Activated T-cell treated with anti-CD3 and anti-CD28 coated beads, Interleukin-2, amount 50 U/mL, for 72 hours (primary cell): ENCODE measurements at places on chromosomes 6 and 20. TPM values are rescaled to one million over a fixed set of nuclear protein-coding genes. Genes with fewer than 3 reads are reported as not detected.

DNA sequence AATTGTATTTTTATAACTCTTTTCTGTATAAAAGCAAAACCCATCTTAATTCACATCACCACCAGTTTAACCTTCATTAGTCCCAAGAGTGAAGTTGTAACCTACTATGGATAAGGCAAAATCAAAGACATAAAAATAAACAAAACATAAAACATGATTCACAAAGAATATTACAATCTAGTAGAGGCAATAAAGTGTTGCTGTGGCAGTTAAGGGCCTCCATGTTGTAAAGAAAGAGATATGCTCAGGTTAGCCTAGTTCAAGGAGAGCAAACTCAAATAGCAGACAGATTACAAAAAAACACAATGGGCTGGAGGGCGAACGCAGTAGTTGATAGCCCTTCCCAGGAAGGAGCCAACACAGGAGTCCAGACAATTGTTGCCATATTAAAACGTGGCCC, 13.4 kb downstream of the LGSN start:
- no peak for DNase-seq

DNA sequence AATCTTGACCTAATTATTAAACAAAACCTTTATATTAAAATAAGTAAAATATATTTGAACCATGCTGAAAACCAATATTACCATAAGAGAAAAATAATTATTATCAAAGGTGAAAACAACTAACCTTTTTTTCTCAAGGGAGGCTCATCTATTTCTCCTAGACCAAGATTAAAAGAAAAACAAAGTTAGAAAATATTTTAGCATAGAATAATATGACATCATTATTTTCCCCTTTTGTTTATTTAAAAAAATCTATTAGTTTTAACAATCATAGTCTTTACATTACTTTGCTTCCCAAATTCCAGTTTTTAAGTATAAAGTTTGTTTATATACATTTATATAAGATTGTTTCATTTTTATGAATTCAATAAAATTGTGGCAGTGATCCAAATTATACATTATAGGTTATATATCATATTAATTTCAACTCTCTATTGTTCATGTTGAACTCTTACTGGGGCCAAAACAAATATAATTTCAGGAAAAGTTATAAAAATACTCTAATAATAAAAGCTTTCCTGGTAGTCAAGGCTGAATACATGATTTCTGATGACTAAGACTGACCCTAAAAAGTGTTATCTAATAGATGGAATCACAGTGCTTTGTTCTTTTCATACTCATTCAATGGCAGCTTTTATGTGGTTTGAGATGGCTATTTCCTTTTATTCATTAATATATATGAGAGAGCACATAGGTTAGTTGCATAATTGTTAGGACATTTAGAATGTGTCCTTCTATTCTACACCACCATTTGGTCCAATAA, 89.4 kb downstream of the TRDN start:
- no peak for DNase-seq

DNA sequence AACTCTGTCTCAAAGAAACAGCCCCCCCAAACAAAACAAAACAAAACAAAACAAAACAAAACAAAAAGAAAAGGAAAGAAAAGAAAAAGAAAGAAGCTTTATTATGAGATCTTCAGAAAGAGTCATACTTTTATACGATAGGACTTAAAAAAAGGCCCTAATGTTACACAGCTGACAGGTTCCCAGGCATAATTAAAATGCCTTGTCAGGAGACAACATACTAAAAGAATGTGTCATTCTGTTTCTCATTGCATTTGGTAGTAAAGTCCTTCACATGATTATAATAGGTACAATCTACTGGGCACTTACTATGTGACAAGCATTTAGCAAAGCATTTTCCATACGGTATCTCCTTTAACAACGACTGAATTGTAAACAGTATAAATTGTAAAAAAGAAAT, 36.4 kb upstream of the RPN2 start:
- DNase-seq: no peak

DNA sequence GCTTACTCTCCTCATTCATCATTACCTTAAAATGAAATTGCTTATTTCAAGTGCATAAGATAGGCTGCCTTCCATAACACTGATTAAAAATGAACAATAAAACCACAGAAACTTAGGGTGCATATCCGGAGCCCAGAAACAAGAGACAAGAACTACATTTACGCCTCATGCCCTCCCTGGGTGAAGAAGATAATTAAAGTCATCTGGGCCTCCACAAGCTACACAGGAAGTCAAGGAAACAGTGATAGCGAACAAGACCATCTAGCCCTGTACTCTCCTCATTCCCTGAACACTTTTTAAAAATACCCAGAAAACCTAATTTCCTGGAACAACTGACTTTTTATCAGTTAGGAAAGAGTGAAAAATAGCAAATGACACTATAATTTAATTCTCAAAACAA, 6.3 kb downstream of the SOD2 start:
- no peak for DNase-seq

GRCh38 chr6:132041706-132042105, 90.5 kb upstream of the CCN2 start:
- no peak for DNase-seq

- no peak for DNase-seq
Observed at GRCh38 chr6:79984261-79984660, 20.2 kb upstream of the TTK start.

DNA sequence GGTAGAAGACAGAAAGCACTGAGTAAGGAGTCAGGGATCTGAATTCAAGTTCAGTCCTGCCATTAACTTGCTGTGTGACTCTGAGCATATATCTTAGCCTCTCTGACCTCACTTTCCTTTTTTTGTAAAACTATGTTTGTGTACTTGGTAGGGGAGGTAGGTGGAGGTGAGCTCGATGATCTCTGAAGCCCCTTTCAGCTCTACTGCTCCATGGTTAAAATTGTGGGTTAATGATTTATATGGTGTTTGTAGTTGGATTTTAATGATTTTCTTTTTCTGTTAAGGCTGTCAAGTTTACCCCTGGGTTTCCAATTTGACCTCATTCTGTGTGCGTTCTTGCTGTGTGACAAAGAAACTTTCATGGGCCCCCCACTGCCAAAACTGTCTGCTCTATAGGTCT, 124.1 kb downstream of the CD164 start:
- no peak for DNase-seq

GRCh38 chr6:149545258-149545753, 537 bp downstream of the PPIL4 start:
- peak; percentile 54 for DNase-seq

- no peak for DNase-seq
Observed at GRCh38 chr6:86969573-86969972, 32.2 kb downstream of the HTR1E start.

- DNase-seq: no peak
Observed at GRCh38 chr6:47512872-47513271, 35.3 kb downstream of the CD2AP start.

DNA sequence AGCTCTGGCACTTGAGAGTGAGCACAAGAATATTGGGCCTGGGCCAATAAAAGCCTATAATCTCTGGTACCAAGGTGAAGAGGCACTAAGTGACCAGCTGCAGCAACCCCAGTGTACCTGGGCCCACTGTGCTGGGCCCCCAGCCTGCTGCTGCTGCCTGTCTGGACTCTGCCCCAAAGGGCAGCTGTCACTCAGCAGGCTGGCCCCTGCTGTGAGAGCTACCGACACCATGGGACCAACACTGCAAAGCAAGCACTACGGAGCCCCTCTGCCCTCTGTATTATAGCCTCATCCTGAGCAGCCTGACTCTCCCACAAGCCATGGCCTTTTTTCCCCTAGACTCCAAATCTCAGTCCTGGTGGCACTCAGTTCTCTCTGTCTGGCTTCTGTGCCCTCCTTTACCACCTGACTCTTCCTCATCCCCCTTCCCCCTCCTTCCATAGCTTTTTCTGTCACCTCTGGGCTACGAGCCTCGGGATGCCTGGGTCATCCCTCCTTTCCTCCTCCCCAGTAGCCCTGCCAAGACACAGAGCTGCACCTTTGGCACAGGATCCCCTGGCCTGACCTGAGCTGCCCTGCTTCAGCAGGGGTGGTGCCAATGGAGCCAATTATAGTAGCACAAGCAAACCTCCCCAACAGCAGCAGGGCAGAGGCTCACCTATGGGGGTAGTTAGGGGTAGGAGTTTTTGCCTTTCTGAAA, 14.2 kb downstream of the RRP36 start:
- DNase-seq: no peak

DNA sequence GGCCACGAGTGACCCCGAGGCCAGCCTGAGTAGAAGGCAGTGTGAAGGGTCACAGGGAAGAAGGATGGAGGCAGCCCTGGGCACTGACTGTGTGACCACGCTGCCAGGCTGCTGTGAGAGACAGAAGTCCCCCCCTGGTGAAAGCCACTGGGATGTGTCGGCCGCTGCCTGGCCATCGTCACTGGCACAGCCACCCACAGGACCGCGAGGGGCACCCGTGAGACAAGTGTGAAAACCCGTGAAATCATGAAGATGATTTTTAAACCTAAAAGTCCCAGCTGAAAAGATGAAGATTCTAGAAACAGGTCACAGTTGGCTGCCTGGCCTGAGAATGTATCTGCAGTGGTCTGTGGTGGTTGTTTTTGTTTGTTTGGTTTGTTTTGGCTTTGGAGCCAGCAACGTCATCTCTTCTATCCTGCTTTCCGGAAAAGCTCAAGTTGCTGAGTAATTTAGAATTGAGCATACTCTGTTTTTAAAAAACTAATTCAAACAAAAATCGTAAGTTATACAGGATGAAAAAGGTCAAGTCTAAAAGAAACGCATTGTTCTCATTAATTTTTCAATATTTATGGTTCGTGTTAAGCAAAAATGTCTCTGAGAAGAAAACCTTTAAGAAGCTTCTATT, 94.7 kb downstream of the HUS1B start:
- peak; percentile 16 for DNase-seq

DNA sequence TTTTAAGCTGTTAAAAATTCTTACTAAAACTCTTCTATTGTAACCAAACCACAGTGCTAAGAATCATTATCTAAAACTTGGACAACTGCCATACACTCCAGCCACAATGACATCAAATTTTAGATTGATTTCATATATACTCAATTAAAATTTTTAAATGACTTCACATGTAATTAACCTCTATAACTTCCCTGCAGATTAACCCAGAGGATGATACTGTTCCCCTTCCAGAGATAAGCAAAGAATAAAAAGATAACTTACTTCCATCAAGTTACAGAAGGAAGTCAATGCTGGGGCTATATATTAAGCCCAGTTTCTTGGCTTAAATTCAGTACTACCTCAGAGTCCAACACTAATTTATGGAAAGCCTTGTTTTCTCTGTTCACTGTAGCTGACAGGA, 71.3 kb downstream of the ARHGAP18 start:
- DNase-seq: no peak

The WFDC2 gene
- total RNA-seq: 1.8 TPM

The COX4I2 gene
- not detected for total RNA-seq

The MCCD1 gene
- total RNA-seq: not detected
